ENCODE measurements at places on chromosomes 12 and 14.

- no peak for DNase-seq
These were observed 3.0 kb downstream of the EVL start for GRCh38 chr14:100067971-100068959.

DNA sequence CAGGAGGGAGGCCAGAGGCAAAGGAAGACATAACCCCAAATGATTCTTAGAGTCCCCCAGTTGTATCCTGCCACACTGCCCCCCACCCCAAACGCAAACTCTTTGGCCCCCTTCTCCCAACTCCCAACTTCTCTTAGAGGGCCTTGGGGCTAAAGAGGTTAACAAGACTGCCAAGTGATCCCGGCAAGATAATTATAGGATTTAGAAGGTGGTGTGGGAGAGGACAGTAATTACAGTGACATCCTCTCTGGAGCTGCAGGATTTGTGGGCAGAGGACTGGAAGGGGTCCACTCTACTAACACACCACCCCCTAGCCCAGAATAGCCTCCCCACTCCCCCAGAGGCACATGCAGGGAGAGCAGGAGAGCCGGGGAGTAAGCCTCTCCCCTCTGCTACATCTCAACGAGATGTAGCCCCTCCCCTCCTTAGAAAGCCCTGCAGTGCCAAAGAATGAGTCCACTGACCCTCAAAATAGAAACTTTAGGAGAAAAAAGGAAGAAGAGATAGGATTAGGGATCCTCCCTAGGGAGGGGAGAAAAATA lies 5.3 kb upstream of the GDF11 start:
- no peak for DNase-seq

DNA sequence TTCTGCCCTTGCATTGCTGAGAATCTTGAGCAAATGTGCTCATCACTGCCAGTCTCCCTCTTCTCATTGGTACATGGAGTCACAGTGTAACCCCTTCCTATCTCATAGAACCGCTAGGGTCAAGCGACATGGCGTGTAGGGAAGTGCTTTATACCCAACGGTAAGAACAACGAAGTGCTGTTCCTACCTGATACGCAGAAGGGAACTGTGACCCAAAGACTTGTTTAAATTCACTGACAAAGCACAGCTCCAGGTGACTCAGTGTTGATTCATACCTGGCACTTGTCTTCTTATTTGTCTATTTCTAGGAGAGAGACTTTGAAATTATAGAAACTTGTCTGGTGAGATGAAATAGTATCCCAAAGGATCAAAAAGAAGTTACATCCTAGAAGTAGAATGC lies 53.7 kb downstream of the FBXL14 start:
- no peak for DNase-seq

GRCh38 chr12:105910030-105910429 lies 228.7 kb downstream of the NUAK1 start:
- no peak for DNase-seq

GRCh38 chr14:89507926-89508460 lies 91.0 kb upstream of the FOXN3 start:
- DNase-seq, result no peak

DNA sequence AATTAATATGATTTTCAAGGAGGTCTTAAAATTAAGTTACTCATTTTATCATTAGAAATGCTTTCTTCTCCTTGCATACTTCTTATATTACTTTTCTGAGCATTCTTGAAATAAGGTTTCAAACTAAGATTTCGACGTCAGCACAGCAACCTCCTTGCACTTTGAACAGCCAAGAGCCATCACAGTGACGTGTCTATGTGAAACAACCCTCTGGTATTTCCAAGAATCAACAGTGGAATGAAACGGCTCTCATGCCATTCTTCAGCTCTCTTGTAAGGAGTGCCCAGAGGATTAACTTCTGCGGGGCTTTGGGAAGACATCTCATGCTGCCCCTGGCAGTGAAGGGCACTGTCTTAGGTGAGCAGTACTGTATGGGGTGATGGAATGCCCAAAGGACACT lies 109.2 kb downstream of the EFCAB11 start:
- no peak for DNase-seq

DNA sequence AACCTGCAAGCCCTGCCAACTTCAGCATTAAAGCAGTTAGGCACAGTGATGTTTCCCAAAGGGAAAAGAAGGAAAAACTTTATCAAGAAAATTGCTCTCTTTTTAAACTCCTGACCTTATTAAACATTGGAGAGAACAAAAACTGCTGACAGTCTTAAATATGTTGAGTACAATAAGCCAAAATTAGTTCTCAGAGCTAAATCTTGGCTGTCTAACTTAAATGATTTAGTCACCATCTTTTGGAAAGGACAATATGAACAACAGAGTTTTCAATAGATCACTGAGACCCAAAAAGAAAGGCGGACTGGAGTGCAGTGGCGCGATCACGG lies 70.8 kb downstream of the DUSP6 start:
- DNase-seq, result no peak

DNA sequence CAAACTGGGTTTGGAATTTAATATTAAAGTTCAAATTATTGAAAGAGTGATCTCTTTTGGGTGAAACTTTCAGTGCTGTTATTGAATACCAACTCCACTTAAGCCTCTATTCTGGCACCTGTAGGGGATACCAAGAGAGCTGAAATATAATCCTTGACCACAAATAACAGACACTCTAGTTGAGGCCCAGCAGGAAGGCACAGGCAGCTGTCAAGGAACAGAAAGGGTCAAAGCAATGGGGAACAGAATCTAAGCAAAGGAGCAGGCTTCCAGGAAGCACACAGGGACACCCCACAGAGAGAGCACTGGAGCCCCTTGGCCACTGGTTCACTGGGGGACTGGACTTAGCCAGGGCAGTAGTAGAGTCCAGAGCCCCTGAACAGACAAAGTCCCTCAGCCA lies 120.9 kb upstream of the SFSWAP start:
- no peak for DNase-seq

- DNase-seq, result no peak
These were observed 176.1 kb downstream of the AEBP2 start for GRCh38 chr12:19615384-19615725.

DNA sequence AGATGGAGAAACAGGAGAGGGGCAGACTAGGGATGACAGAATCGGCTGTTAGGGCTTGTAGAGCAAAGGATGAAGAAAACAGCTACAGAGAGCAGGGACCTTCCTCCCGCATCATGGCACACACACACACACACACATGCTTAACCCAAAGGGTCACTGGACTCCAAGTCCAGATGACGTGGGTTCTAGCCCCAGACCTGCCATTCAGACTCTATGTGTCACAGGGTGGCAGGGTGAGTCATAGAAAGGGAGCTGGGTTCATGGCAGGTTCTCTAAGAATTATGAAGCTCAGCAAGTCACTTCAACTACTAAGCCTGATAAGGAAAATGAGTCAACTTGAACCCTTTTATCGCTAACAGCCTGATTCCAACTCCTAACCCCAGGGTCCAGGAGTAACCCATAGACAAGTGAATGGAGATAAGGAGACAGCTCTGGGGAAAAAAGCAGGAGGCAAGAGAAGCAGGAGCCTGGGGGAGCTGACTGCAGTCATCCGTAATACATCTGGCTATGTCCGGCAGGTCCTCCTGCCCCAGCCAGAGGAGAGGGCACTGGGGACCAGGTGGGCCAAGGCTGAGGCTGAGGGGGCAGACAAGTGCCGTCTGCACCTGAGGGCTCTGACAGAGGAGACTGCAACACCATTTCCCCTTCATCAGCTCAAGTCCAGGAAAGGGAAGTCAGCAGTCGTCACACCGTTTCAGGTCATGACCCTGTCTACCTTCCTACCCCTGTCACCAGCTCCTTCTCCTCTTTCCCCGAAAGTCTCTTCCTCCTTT lies 3.6 kb upstream of the TNFRSF1A start:
- no peak for DNase-seq

GRCh38 chr12:6536894-6537579 lies 2.7 kb downstream of the GAPDH start:
- DNase-seq, result no peak

DNA sequence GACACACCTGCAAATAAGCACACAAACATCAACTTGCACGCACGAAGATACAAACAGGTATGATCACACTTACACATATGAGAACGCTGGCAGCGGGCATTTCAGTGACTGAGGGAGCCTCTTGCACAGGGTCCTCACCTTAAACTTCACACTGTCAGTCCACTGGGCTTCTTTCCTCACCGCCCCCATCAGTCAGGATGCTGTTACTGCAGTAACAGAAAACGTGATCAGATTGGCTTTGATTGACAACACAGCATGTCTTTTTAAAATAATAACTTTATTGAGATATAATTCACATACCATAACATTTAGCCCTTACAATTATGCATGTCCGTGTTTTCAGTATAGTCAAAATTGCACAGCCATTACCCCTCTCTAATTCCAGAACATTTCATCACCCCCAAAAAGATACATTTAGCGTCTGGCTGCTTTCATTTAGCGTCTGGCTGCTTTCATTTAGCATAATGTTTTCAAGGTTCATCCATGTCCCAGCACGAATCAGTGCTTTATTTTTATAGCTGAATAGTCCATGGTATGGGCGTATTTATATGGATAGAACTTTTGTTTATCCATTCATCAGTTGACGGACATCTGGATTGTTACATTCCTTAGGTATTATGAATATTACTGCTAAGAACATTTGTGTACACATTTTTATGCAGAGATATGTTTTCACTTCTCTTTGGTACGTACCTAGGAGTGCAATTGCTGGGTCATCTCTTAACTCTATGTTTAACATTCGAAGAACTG lies 8.4 kb downstream of the CCDC197 start:
- no peak for DNase-seq
